ENCODE measurements at places on chromosomes 13 and 19. TPM values are rescaled to one million over a fixed set of nuclear protein-coding genes. Genes with fewer than 3 reads are reported as not detected.

ERFL gene
- 2.0 TPM for total RNA-seq

FCGBP gene
- 3.6 TPM for total RNA-seq

LHB gene
- not detected for total RNA-seq

DNA sequence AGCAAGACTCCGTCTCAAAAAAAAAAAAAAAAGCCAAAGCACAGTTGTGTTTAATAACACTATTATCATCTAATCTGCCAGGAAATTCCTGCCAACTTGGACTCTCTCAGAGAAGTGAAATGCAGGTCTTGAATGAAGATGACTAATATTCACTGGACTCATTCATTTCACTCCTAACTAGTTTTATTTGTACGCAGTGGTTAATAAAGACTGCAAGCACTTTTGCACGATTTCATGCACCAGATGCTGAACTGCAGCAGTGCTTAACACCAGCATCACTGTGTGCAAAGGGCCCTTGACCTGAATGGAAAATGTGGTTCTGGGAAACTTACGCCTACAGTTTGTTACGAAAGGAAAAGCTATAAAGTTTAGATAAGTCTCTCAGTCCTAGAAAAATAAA lies 63.3 kb downstream of the DHRS12 start:
- H3K4me3 ChIP-seq: no peak overlapping the region
- H3K4me1 ChIP-seq: peaks cover 16% of the 10 kb centered on the region
- H3K27me3 ChIP-seq: no peaks in the 10 kb centered on the region
- no peak for DNase-seq
- H3K36me3 ChIP-seq: peaks cover 36% of the 10 kb centered on the region

- no peak for DNase-seq
- peaks cover 4% of the 10 kb centered on the region for H3K4me1 ChIP-seq
- no peak overlapping the region for H3K27ac ChIP-seq
- H3K27me3 ChIP-seq: peaks cover 8% of the 10 kb centered on the region
- H3K4me3 ChIP-seq: no peak overlapping the region
- no peaks in the 10 kb centered on the region for H3K36me3 ChIP-seq
These were observed 93.2 kb downstream of the TSHZ3 start for GRCh38 chr19:31255831-31256592.

DNA sequence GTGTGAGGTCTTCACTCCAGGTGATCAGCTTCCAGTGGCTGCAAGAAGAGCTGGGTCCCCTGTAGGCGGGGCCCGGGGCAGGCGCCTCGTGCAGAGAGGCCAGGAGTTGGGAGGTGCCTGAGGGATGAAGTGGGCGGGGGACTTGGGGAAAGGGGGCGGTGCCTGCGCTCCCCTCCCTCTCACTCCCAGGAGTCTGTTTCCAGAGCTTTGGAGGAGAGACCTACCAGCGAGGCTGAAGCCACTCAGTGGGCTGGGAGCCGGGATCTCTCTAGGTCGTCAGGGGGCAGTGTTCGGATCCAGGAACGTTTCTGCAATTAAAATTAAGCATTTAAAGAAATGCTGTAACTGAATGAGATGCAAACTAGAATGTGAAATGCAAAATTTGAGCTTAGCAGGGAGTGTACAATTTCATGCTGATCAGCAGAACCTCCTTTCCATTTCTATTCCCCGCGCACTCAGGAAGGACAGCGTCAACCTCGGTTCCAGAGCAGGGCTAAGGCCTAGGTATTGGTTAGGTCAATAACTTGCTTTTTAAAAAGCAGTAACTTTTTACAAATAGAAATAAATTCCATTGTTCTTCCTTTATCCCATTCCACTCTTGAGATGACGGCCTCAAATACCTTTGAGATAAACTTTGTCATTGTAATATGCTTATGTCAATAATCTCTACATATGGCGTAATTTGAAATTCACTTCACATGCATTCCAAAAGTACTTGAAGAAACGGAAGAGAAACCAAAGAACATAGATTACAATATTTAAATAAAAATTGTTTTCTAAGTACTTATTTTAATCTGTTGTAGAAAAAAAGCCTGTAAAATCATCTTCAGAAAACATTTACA lies 11.6 kb downstream of the ZNF160 start:
- H3K27me3 ChIP-seq: no peaks in the 10 kb centered on the region
- no peak overlapping the region for H3K4me3 ChIP-seq
- no peak for DNase-seq
- H3K27ac ChIP-seq: no peak overlapping the region

GRCh38 chr13:33441015-33441414 lies 155.5 kb upstream of the STARD13 start:
- H3K4me1 ChIP-seq: no peaks in the 10 kb centered on the region
- DNase-seq: no peak
- H3K27ac ChIP-seq: no peak overlapping the region
- peaks cover 10% of the 10 kb centered on the region for H3K27me3 ChIP-seq
- no peaks in the 10 kb centered on the region for H3K36me3 ChIP-seq

GRCh38 chr13:102055090-102055779 lies 346.6 kb downstream of the FGF14 start:
- H3K4me3 ChIP-seq: no peak overlapping the region
- no peaks in the 10 kb centered on the region for H3K4me1 ChIP-seq
- no peaks in the 10 kb centered on the region for H3K27me3 ChIP-seq
- no peak for DNase-seq

- no peak for DNase-seq
- H3K27me3 ChIP-seq: peaks cover 27% of the 10 kb centered on the region
- H3K4me3 ChIP-seq: no peak overlapping the region
- H3K27ac ChIP-seq: no peak overlapping the region
These were observed 9.1 kb upstream of the OLFM2 start for GRCh38 chr19:9945319-9945966.

DNA sequence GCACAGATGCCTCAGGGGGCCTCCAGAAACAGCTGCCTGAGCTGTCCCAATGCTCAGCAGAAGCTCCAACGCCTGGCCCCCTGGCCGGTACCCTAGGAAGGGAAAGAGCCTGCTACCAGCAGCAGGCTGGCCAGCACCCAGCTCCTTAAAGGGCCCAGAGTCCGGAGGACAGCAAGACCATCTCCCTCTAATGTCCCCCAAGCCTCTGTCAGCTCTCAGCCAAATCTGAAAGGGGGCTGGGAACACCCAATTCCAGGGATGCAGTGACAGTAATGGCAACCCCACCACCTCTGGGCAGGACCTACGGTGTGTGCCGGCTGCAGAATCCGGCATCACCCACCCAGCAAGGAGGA lies 4.2 kb downstream of the PPP6R1 start:
- peak overlapping the region; percentile 98 for H3K27ac ChIP-seq
- peak overlapping the region; percentile 93 for H3K4me3 ChIP-seq
- peaks cover 57% of the 10 kb centered on the region for H3K4me1 ChIP-seq
- peaks cover 44% of the 10 kb centered on the region for H3K36me3 ChIP-seq
- H3K27me3 ChIP-seq: no peaks in the 10 kb centered on the region
- no peak for DNase-seq

DNA sequence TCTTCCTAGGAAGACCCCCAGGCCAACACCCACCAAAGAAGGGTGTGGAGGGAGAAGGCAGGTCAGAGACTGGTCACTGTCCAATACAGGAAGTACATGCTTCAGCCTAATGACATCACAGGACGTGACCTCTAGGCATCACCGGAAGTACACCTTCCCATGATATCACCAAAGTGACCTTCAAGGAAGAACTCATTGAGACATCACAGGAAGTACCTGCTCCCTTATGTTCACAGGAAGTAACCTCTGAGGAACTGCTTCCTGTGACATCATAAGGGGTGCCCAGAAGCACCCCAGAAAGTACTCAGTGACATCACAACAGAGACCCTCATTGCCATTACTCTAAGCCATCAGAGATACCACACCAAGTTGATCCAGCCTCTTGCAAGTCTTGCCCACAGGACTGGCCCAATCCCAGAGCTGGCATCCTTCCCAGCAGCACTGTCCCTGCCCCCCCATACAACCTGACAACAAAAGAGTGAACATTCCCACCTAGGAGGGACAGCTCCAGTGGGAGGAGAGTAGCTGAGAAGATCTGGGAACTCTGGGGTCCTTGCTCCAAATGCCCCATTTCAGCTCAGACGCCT lies 24.2 kb upstream of the NANOS2 start:
- peaks cover 3% of the 10 kb centered on the region for H3K36me3 ChIP-seq
- H3K27ac ChIP-seq: no peak overlapping the region
